Stimulated activated naive CD8-positive, alpha-beta T cell treated with anti-CD3 and anti-CD28 coated beads, Interleukin-15, Interleukin-2, amounts not matched to agents 100 U/mL and 50 U/mL, for 24 hours (primary cell): ENCODE measurements at places on chromosomes 12 and 14.
A peak's percentile ranks its signal among the peaks of the same experiment; 100 is the strongest.

DNA sequence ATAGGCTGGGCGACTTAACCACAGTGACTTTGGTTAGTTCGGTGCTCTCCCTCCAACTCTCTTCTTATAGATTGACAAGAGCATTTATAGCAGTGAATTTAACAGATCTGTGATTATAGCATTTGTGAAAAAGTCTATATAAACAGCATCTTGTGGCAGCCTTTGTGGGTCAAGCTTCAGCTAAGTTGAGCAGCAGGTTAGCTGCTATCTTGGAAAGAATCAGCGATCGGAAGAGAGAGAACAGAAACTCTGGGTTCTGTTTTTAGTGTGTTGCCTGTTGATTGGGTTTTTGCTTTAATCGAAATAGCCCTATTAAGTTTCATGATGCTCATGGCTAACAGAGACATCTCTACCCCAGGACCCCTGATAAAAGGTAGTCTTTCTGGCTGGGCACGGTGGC lies 20.2 kb downstream of the EVL start:
- DNase-seq, result no peak

DNA sequence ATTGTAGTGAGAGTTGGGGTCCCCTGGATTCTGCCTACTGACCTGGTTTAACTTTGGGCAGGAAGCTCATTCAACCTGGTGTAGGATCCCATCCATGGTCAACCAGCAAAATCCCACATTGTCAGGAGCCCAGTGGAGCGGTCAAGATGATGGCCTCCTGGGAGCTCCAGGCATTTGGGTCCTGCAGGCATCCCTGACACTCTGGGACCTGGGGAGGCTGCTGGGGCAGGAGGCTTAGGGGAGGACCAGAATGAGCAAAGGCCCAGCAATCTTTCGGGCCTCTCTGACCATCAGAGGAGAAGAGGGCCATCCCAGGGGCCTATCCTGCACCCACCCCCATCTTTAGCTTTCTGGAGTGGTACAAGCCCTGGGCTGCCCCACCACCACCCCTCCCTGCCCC lies 104.0 kb downstream of the PRMT8 start:
- no peak for DNase-seq

DNA sequence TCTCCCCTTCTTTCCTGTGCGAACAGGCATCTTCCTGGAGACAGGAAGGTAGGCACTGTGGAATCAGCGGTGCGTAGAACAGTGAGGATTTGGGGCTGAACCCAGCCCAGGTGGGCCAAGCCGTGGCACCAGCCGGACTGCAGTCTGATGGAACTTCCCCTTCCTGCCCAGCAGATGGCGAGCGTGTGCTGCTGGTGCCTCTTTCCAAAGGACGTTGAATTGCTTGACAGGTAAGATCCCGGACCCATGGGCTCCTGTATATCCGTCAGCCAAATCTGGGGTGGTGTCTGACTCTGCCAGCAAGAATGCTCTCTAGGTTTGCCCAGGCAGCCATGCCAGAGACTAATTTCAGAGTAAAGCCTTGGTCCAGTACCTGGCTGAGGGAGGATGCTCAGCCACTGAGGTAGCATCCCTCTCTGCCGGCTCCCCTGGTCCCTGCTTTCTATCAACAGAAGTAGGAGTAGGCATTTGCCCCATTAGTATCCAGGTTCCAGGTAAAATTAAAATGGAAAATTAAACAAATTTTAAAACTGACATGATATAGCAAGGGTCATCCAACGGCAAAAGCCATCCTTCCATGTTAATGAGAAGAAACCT lies 21.1 kb upstream of the KCNA5 start:
- peak; percentile 39 for DNase-seq

DNA sequence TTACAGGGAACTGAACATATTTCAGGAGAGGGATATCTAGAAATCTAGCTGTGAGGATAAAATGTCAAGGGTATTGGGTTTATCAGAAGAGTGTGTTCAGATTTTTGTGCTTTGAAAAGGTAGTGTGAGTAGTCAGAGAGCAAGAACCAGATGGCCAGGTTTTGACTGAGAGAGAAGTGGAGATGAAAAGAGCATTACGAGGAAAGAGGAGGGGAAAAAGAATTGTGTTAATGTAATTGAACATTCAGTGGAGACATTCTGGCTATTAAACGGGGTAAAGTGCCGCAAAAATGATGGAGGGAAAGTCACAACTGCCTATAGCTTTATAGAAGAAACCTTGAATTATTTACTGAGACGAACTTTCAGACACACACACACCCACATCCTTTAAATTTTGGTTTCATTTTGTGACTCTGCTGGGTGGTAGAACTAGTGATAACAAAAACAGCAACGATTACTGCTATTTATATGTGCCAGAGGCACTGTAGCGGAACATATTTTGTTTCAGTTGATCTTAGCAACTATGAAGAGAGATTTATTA lies 213.6 kb downstream of the ERC1 start:
- no peak for DNase-seq

DNA sequence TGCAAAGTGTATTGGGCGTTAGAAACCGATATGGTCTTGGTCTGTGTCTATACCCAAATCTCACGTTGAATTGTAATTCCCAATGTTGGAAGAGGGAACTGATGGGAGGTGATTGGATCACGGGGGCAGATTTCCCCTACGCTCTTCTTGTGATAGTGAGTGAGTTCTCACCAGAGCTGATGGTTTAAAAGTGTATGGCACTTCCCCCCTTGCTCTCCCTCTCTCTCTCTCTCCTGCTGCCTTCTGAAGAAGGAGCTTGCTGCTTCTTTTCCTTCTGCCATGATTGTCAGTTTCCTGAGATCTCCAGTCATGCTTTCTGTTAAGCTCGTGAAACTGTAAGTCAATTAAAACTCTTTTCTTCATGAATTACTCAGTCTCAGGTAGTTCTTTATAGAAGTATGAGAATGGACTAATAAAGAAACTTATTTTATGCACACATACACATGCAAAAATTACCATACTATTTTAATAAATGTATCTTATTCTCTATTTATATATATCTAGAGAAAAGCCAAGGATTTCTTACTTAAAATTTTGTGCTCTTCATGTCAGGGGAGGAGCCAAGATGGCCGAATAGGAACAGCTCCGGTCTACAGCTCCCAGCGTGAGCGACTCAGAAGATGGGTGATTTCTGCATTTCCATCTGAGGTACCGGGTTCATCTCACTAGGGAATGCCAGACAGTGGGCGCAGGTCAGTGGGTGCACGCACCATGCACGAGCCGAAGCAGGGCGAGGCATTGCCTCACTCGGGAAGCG lies 1891.0 kb upstream of the FLRT2 start:
- no peak for DNase-seq

DNA sequence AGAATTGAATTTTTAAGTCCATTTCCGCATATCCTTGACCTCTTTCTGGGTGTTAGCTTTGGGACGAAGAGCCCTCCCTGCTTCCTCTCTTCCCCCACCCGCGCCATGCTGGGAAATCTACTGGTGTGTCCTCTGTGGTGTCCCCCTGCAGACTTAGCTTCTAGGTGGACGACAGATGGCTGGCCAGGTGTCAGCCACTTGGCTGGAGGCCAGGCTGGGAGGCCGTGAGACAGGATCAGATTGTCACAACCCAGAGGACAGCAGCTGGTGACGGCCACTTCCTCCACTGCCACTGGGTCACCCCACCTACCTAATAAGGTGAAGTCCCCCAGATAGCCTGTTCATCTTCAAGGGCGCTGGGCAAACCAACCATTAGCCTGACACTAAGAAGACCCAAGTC lies 13.3 kb upstream of the DTX1 start:
- DNase-seq, result no peak

GRCh38 chr12:52389313-52390207 lies 4.1 kb upstream of the KRT84 start:
- no peak for DNase-seq

GRCh38 chr12:17371491-17372215 lies 718.3 kb downstream of the RERGL start:
- no peak for DNase-seq

- DNase-seq, result no peak
Measured at GRCh38 chr14:21047378-21047781, 5.2 kb downstream of the RNASE7 start.

DNA sequence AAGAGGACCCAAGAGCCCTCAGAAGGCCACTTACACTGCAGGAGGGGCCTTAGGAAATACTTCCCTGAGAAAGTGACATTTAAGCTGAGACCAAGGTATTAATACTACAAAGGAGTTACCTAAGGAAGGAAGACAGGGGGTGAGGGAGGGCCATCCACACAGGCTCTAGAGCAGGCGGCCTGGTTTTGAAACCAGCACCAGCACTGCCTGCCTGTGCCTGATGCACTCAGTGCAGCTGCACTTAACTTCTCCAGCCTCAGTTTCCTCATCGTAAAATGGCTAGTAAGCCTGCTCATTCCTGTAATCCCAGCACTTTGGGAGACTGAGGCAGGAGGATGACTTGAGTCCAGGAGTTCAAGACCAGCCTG lies 45.5 kb upstream of the PLEKHG6 start:
- DNase-seq, result no peak

DNA sequence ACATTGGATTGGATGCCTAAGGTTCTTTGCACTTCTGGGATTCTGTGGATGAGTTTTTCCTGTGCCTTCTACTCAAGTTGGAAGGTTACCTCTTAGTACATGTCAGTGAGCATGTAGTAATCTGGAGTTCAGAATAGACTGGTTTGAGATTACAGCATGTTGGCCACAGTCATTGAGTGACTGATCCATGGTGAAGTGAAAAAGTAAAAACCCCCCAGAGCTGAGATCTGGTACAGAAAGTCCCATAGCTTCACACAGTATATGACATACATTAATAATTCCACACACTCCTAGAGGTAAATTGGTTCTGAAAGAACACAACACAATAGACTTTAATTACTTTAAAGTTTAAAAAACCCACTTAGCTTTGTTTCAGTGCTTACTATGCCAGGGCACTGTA lies 11.9 kb upstream of the CCND2 start:
- no peak for DNase-seq

DNA sequence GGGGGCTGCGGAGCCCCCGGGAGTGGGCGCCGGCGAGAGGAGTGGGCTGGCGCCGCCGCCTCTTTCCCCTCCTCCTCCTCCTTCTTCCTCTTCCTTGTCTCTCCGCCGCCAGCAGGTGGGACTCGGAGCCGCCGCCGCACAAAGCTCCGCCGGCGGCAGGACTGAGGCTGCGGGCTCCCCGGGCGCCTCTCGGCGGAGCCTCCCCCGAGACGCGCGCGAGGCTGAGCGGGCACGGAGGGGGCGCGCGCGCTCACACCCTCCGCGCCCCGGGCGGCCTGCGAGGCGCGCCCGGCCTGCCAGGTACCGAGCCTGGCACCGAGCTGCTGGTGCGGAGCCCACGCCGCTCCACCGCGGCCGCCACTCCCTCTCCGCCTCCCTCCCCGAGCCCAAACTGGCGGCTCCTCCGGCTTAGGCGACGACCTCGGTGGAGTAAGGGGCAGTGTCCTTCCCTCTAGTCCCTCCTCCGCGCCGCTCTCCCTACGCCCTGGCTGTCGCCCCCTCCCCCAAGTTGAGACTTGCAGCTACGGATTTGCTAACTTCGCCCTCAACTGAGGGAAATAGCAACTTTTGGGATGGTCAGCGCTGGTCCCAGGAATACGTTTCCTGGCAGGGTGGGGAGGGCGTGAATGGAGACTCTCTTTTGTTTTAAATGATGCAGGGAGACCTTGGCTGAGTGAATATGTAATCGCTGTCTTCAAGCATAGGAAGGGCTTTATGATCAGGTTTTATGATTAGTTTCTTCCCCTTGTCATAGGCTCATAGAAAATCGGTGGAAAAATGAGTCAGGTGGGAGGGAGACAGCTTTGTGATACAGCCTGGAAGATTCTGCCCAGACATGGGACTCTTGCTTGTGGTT lies 199.5 kb upstream of the CAND1 start:
- DNase-seq, result peak; percentile 49

DNA sequence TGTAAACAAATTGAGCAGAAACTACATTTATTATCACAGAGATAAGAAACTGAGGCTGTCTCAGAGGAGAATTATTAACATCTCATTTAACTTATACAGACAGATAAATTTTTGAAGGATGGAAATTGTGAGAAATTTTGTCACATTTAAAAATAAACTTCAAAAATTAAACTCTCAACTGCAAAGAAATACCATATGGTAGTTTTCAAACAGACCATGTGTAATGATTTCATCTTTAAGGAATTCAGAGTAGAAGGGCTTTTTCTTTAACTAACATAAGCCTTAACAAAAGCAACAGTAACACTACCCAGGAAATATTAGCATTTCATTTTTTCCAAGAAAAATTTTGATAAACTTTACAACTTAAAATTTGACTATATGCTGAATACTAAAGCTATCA lies 26.6 kb downstream of the NUP37 start:
- DNase-seq, result no peak

- peak; percentile 71 for DNase-seq
Measured at GRCh38 chr14:105375635-105376057, 22.7 kb upstream of the TEX22 start.

- no peak for DNase-seq
Measured at GRCh38 chr14:60986500-60986899, 5.5 kb downstream of the SLC38A6 start.

- no peak for DNase-seq
Measured at GRCh38 chr12:8453021-8453513, 2.7 kb upstream of the CLEC6A start.

GRCh38 chr12:69059465-69060457 lies 126.8 kb upstream of the CPM start:
- peak; percentile 15 for DNase-seq

- DNase-seq, result no peak
Measured at GRCh38 chr12:124707316-124707715, 139.9 kb upstream of the NCOR2 start.

- DNase-seq, result no peak
Measured at GRCh38 chr12:13023811-13024530, 20.2 kb upstream of the FAM234B start.
